ENCODE measurements at places on chromosomes 1 and 21. TPM values are rescaled to one million over a fixed set of nuclear protein-coding genes. Genes with fewer than 3 reads are reported as not detected.

GRCh38 chr21:46126309-46127238 lies 28.7 kb downstream of the COL6A2 start:
- no peak for DNase-seq

DNA sequence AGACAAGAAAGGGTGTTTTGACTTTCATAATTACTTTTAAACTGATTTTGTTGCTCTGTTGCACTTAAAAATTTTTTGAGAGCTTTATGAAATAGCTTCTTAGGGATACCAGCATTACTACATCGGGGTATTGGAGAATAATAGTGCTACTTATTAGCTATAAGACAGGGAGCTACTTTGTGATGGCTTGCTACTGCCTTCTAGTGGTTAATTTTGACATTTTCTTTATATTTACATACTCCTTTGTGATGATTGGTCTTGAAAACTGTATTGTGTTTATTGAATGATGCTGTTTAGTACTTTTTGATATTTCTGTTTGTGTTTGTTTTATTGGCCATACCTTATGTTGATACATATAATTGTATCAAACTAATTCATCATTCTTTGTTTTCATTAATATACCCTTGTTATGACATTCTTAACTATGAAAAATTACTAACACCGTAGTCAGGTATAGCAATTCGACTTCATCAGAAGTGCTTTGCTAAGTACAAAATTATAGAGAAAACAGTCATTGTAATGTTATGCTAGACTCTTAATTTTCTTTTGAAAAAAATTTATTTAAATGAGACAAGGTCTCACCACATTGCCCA lies 85.5 kb downstream of the CLIC4 start:
- peak; percentile 49 for DNase-seq

DNA sequence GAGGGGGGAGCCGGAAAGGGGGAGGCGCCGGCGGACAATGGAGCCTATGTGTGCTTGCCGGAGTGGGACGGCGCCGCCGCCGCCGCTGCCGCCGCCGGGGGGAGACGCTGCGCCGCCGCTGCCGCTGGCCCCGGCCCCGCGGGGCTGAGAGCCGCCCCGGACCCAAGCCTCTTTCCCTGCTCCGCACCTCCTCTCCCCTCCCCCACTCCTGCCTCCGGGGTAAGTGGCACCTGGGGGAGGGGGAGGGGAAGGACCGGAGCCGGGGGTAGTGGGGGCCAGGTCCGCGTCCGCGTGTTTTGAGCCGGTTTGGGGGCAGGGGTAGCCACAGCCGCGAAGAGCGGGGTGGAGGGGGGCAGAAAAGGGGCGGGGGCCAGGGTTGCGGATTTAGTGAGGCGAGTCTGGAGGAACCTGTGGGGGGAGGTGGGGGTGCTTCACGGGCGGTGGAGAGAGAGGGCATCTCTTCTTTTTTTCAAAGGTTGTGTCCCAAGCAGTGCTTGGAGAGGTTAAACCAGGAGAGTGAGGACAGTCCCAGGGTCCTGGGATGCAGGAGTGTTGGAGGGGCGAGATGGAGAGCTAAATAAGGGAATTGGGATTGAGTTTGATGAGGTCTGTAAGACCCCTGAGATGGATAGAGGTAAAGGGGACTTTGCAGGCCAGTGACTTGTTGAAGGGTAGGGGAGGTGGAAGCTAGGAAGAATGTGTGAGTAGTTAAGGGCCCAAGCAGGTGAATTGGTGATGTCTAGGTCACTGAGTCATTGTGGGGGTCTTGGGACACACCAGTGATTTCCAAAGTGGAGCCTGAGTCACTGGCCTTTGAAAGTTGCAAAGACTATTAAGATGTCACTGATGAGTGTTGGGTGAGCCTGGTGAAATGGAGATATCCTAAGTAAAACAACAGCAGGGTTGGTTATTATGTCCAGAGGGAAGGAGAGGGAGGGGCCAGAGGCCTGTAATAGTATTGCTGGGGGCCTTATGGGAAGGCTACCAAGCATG lies 59.1 kb downstream of the BCL9 start:
- DNase-seq, result no peak

DNA sequence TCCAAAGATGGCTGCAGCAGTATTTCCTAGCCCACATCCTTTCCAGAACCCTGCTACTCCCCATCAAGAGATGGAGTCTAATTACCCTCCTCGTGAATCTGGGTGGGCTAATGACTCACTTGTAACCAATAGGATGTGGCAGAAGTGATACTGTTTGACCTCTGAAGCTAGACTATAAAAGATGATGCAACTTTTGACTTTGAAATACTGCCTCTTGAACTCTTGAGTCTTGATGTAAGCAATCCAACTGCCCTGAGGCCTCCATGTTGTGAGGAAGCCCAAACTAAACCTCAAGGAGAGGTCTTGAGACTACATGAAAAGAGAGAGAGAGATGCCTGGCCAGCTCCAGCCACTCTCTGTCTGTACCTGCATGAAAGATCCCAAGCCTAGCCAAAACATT lies 29.5 kb downstream of the LMO4 start:
- DNase-seq, result no peak

IL10 gene
- polyA plus RNA-seq, result not detected

ZNF683 gene
- polyA plus RNA-seq, result 3.1 TPM

NRAS gene
- 29.6 TPM for polyA plus RNA-seq

TMEM240 gene
- polyA plus RNA-seq, result not detected

CAPZA1 gene
- polyA plus RNA-seq, result 169 TPM

LCE3A gene
- polyA plus RNA-seq, result not detected

KCNE2 gene
- 0.67 TPM for polyA plus RNA-seq

Measured in naive thymus-derived CD8-positive, alpha-beta T cell (primary cell).